ENCODE measurements at places on chromosomes 3 and 15.

- no peak for DNase-seq
These were observed 1.2 kb downstream of the DCLK3 start for GRCh38 chr3:36762918-36763849.

- DNase-seq, result no peak
These were observed 28.4 kb downstream of the RBM5 start for GRCh38 chr3:50117120-50117519.

DNA sequence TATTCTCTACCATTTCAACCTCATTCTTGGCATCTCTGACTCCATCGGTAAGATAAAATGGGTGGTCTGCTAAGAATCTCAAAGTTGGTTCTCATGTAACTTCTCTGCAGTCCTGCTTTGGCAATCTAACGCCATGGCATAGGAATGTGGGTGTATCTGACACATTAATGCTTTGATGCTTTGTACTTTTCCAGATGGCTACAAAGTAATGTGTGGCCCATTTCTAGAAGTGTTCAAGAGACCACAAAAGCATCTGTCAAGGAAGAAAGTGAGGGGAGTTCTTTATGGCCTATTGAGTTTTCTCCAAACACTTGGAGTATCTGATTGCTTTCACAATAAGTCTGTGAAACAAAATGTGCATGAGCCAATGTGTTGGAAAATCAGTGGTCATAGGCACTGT is 339.9 kb upstream of the TGFBR2 start:
- no peak for DNase-seq

- no peak for DNase-seq
These were observed 64.6 kb downstream of the MYO5A start for GRCh38 chr15:52464040-52464439.

DNA sequence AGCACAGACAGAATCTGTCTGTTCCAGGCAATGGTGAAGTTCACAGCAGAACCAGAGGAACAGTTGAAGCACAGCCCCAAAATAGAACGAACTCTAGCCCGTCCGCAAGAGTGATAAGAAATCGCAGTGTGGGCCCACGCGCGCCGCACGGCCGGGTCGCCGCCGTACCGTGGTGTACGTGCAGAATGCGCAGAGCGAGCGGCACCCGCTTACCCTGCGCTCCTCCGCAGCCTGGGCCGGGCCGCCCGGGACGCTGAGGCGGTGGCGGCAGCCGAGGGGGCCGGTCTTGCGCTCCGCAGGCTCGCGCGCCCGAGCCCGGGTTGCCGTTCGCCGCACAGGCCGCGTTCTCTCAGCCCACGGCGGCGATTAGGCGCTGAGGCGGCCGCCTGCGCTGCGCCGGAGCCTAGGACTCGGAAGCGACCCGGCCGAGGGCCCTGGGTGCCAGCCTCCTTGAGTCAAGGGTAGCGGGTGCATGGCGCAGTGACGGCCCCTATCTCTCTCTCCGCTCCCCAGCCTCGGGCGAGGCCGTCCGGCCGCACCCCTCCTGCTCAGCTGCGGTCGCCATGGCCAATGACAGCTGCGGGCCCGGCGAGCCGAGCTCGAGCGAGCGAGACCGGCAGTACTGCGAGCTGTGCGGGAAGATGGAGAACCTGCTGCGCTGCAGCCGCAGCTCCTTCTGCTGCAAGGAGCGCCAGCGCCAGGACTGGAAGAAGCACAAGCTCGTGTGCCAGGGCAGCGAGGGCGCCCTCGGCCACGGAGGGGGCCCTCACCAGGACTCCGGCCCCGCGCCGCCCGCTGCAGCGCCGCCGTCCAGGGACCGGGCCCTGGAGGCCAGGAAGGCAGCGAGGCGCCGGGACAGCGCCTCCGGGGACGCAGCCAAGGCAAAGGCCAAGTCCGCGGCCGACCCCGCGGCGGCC is 20.5 kb downstream of the WDR73 start:
- no peak for DNase-seq

DNA sequence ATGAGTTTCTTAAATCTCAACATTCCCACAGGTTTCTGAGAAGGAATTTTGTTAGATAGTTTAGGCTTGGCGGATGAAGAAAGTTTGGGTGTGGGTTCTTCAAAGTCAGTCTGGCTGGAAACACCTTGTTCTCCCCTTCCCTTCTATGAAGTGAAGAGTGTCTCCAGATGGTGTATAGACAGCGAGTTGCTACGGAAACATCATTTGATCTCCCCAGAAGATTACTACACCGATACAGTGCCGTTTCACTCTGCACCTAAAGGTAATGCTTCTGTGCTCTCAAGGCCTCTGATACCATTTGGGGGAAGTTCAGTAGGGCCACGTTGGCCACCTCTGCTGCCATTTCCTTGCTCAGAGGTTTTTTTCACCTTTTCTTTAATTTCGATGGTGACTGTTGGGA is 20.6 kb downstream of the DLEC1 start:
- no peak for DNase-seq

DNA sequence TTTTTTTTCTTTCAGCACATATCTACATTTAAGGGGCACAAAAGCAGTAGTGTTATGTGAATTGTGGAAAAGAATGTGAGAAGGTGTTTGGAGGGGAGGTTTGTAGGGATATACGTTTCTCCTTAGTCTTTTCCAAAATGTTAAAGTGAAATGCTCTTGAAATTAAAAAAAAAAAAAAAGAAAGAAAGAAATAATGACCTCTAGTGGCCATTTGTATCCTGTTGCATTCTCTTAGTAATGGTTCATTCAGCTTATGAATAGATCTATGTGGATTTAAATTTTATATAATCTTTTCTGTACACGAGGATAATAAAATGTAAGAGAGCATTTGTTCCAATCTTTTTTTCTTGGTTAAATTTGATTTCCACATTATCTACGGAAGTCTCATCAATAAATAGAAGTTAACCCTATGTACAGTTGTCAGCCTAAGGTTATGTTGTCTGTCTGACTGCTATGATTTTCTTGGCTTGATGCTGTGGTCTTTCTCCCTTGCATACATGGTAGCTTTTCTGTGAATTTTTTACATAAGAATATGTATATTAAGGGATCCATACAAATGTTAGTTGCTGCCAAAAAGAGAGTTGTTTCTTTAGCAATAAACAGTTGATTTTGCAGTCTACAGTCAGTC is 1.7 kb downstream of the P2RY13 start:
- DNase-seq, result no peak

DNA sequence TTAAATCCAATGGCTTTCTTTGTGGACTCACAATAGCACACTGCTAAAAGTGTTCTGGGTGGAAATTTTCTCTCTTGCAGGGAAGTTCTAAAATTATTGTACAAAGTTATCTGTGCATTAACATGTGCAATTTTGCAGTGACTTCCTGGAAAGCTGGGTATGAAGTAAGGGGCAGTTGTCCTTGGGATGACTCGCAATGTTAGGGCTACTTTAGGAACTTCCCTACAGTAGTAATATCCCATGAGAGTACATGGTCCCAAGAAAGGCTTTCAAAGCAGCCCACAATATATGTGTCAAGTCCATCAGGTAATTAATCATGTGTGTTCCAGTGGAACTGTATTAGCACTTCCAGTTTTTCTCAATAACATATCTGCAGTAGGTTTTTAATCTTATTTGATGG is 201.0 kb upstream of the UBE2E2 start:
- no peak for DNase-seq

- DNase-seq, result no peak
These were observed 772.5 kb upstream of the GRM7 start for GRCh38 chr3:6088433-6088832.

DNA sequence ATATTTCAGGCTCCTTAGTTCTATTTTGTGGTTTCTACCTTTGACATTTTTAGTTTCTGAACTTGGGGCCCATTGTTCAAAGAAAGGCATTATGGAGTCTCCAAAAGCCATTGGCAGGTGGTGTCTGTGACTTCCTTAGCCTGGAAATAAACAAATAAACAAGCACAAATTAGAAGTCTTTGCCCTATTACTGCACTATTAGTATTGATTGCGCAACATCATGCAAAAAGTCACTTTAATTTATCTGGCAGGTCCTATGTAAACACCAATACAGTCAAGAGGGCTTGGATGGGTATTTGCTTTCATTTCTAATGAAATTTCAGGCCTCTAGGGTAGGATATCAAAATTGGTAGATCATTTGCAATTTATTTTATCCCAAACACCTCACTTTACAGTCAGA is 85.6 kb downstream of the LPP start:
- DNase-seq, result no peak

DNA sequence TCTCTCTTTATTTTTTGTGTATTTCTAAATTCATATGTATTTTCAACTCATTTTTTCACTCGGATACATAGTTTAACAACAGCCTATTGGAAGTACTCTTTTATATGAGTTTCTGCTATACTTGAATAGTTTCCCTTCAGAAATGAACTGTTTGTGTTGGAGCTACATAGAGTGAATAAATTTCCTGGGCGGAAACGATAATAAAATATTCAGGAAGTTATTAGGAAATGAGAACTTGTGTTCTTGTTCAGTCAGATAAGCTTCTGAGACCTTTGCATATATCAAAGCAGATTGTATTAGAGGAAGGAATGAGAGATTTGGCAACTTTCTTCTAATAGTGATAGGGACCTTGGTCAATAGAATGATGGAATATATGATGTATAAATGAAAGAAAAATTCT is 27.3 kb downstream of the NEO1 start:
- no peak for DNase-seq

GRCh38 chr15:42034628-42035434 is 14.0 kb upstream of the PLA2G4E start:
- DNase-seq, result no peak

DNA sequence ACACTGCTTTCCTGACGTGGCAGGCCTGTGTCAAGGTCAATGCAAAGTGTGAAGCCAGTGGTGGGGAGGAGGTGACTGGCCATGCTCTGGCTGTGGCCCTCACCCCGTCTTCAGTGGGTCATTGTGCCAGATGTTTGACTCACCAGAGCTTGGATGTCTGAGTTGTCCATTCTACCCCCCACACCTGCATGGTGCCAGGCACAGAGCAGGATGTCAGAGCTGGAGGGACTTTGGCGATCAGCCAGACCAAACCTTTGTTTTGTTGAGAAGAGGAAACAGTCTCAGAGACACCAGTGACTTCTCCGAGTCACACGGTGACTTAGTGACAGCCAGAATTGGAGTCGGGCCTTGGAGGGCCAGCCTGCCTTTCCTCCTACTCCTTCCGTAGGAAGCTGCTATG is 49.5 kb downstream of the SMAD6 start:
- DNase-seq, result no peak

- no peak for DNase-seq
These were observed 53.8 kb downstream of the RBMS3 start for GRCh38 chr3:29334706-29335105.

DNA sequence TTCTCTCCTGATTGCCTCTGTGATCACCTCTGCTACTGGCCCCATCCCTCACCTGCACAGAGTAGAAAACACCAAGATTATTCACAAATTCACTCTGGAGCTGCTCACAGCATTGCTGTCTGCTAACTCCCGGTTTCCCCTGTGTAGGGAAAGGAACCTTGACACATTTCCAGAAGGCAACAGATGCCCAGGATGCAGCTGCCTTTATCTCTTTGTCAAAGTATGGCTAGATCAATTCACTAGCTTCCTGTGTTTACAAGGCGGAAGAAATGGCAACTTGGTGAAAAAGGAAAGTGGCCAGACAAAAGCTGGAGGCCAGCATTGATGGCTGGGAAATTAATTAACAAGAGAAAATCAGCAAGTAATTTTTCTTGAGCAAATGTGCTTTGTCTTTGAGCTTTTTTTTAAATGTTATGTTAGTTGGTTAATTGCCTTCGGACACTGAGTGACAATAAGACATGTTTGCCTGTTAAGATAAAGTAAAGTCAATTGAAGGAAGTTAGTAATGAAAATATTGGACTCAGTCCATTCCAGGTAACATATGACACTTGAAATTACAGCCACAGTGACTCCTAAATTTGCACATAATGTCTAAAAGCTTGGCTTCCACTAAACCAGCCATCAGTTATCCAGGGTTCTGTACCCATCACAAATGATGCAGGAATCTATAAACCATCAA is 394.6 kb upstream of the IL12A start:
- no peak for DNase-seq

- DNase-seq, result no peak
These were observed 559 bp downstream of the SENP5 start for GRCh38 chr3:196868297-196868661.

- no peak for DNase-seq
These were observed 32.5 kb upstream of the TMOD3 start for GRCh38 chr15:51796847-51797401.

DNA sequence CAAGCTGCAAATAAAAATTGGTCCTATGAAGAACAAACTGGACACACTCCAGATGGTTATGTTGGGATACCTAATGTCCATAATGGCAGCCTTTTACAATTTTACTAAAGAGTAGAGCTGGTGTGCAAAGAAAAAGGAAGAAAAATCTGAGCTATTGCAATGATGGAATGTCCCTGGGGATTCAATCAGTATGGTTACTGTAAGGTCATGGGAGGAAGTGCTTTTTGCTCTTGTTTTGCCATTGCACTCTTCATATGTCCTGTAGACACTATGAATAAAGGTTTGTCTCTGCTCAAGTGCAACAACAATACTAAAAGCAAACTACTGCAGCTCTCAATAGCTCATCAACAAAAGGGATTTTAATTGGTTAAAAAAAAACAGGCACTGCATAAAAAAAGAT is 5.4 kb downstream of the PFN2 start:
- DNase-seq, result no peak
